Amniotic epithelial cell (primary cell): ENCODE measurements at places on chromosomes 12 and 14.

GRCh38 chr14:100838493-100839314, 12.8 kb downstream of the MEG3 start:
- no peak for DNase-seq

GRCh38 chr12:133023566-133023965, 13.7 kb upstream of the ZNF84 start:
- peak; percentile 42 for DNase-seq

GRCh38 chr12:2862876-2863275, 6.0 kb upstream of the TEX52 start:
- DNase-seq: no peak

- DNase-seq: peak; percentile 77
Measured at GRCh38 chr12:45655186-45655585, 74.3 kb upstream of the ARID2 start.

DNA sequence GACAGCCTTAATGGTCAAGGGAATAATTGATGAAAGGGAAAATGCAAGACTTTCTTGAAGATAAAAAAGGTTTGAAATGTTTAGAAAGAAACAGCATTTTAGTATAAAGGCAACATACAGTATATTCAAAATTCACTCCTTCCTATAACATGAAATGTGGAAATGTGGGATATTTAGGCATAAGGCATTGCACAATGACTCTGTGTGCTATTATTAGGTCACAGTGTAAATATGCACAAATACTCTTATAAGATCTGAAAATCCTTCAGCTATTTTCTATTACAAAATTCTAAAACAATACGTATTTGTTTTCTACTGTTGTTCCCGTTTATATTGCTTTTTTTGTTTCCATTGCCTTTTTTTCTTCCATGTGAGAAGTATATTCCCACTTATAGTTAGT, 127.7 kb downstream of the SLC16A7 start:
- no peak for DNase-seq

- peak; percentile 22 for DNase-seq
Measured at GRCh38 chr14:56057071-56057741, 61.0 kb upstream of the PELI2 start.

DNA sequence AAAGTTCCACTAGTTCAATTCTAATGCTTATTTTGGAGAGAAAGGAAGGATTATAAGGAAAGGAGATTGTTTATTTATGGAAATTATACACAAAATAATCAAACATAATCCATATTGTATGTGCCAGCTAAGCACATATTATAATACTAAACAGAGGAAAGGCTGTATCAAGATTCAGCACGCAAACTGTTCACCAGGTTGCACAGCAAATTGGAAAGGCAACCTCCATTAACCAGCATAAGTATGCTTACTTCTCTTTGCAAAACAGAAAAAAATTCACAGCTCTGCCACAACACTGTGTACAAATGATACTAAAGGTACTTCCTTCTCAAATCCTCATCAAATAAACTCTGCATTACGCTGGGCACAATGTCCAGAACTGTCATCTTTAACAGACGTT, 146.3 kb downstream of the MED13L start:
- DNase-seq: no peak

GRCh38 chr14:78414172-78414571, 244.0 kb downstream of the NRXN3 start:
- no peak for DNase-seq

- DNase-seq: no peak
Measured at GRCh38 chr12:89138048-89138852, 214.1 kb downstream of the DUSP6 start.

DNA sequence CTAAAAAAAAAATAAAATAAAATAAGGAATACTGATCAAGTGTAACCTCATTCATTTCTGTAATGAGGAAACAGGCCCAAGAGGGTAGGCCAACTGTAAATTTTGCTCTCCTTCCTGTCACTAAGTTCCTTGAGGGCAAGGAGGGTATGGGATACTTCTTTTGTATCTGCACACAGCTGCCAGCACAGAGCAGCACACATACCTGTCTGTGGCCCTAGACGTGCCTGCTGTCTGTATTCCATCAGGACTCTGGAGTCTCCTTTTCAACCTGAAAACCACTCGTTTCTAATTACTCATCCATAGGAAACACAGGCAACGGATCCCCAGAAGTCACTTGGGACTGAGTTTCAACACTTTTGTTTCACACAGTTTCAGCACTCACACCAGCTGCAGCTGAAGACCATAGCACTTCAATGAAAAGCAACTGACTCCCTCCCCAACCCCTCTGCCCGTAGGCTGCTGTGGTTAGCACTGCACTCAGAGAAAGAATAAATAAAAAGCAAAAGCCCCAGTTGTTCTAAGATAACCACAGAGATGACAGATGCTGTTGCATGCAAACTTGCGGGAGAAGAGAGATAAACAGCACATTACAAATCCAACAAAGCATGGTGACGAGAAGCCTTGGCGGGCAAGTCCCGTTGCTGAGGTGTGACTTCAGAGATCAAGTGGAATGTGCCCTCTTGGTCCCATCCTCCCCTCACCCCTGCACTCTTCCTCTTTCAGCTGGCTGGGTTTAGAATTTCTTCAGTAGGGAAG, 24.9 kb downstream of the CRACR2A start:
- peak; percentile 41 for DNase-seq

GRCh38 chr12:81263072-81263471, 185.2 kb downstream of the ACSS3 start:
- peak; percentile 5 for DNase-seq

- DNase-seq: no peak
Measured at GRCh38 chr12:47848853-47849252, 29.1 kb upstream of the HDAC7 start.

GRCh38 chr14:105760691-105761344, 234.4 kb downstream of the TMEM121 start:
- no peak for DNase-seq

GRCh38 chr14:51657762-51658161, 6.1 kb downstream of the FRMD6 start:
- no peak for DNase-seq

- DNase-seq: peak; percentile 83
Measured at GRCh38 chr14:92644171-92644969, 104.1 kb downstream of the LGMN start.

- DNase-seq: no peak
Measured at GRCh38 chr12:25034676-25035075, 85.8 kb upstream of the BCAT1 start.

DNA sequence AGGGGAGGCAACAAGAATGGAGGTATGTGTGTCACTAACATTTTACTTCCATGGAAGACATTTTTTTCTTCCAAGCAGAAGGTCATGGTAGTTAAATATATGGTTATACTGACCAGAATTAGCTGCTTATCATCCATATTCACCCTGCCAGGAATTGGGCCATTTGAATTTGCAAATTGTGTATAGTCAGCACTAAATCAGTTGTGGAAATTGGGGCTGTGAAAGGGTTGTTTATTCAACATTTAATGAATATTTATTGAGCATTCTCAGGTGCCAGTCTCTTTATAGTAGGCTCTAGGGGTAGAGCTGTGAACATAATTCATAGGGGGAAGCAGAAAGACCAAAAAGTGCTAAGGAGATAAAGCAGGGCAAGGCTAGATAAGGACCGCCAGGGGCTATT, 38.0 kb downstream of the METAP2 start:
- DNase-seq: no peak

- peak; percentile 63 for DNase-seq
Measured at GRCh38 chr14:63276492-63277342, 42.0 kb downstream of the GPHB5 start.

DNA sequence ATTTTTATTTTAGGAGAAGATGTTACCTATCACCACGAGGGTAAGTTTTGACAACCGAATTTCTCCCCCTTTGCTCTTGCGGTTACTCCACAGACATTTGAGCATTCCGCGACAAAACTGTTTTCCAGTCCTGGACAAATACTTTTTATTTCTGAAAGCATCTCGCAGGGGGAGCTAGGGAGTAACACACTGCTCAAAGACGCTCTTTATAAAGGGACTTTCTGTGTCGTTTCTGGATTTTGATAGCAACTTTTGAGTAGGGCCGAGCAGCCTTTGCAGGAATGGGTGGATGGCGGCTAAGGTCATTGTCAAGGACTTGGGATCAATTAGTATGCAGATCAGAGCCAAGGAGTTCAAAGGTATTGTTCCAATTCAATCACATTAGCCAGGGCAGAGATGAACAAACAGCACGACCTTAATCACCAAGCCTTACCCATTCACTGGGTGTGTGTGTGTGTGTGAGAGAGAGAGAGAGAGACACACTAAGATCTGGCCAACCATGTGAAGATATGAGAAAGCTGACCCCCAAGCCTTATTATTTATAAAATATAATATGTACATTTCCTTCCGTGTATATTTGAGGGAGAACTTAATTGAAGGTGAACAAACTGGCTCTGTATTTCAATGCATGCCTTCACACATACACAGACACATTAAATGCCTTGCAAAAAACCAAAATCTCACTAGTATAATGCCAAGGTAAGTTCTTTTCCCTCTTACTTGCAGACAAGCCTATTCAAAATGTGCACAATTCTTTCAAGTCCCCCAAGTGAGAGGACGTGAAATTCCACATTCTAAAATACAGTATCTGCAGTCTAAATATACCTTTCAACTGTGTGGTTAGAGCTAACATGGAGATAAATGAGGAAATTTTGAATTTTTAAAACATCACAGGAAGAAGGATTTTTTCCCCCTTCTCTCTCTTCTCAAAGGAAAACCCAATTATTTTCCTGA, 613.8 kb downstream of the VRK1 start:
- no peak for DNase-seq

DNA sequence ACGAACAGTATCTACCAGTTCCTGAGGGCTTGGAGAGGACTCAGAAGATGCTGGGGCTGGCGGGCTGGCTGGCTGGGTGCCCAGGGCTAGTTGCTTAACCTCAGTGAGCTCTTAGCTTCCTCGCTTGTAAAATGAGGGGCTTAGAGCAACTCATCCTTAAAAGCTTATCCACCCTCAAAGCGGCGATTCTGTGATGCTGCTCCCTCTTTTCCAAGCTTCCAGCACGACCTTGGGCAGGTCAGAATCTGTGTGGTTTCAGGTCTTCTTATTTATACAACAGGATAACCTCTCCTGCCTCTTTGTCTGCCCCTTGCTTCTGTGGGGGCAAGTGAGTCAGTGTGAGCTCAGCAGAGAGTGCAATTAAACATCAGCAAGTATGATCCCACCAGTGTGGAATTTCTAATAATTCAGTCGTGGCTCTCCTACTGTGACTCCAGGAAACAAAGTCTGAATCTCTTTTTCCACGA, 281.8 kb downstream of the KSR2 start:
- DNase-seq: no peak

- DNase-seq: no peak
Measured at GRCh38 chr12:132236930-132237771, 92.2 kb downstream of the GALNT9 start.

- DNase-seq: no peak
Measured at GRCh38 chr14:67186172-67186768, 3.0 kb upstream of the GARIN2 start.

- DNase-seq: peak; percentile 59
Measured at GRCh38 chr12:48813465-48814261, 4.6 kb upstream of the CACNB3 start.

DNA sequence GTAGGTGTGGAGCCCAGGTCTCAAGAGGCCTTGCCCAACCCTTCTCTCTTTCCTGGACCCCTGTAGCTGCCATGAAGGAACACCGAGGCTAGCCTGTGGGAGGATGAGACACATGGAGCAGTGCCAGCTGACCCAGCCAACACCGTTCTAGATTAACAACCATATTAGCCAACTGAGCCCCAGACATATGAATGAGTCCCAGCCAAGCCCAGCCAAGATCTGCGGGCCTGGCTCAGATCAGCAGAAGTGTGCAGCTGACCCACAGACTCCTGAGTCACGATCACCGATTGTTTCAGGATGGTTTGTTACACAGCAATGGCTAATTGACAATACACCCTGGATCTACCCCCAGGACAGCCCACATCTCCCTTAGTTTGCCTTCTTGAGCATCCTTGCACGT, 82.1 kb downstream of the NTF3 start:
- DNase-seq: no peak

DNA sequence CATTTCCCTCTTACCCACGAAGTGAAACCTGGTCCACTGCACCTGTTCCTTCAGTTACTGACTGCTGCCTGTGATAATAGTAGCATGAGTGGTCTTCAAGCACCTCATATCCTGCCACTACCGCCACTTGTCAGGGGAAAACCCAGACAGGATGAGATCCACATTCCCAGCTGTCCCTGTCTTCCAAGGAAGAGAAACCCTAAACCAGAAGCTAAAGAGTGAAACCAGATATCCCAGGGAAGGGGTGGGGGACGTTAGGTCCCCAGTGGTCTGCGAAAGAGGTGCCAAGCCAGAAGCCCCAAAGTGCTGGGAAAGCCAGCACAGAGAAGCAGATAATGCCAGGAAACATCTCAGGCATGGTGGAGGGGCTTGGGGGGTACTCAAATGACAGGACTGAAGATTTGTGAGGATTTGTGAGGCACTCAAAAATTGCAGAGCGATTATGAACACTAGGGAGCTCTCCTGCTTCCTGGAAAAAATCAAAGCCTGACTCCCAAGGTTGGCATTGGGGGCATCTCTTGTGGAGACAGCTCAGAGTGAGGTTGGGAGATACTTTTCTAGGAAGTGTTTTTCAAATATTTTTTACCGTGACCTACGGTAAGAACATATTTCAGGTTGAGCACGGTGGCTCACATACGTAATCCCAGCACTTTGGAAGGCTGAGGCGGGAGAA, 77.9 kb downstream of the TMEM30B start:
- DNase-seq: no peak

GRCh38 chr14:91968280-91968679, 20.8 kb upstream of the FBLN5 start:
- DNase-seq: no peak

GRCh38 chr12:62760779-62761178, 174.2 kb downstream of the PPM1H start:
- DNase-seq: peak; percentile 94

- DNase-seq: peak; percentile 95
Measured at GRCh38 chr14:34699873-34700621, 14.3 kb downstream of the CFL2 start.

DNA sequence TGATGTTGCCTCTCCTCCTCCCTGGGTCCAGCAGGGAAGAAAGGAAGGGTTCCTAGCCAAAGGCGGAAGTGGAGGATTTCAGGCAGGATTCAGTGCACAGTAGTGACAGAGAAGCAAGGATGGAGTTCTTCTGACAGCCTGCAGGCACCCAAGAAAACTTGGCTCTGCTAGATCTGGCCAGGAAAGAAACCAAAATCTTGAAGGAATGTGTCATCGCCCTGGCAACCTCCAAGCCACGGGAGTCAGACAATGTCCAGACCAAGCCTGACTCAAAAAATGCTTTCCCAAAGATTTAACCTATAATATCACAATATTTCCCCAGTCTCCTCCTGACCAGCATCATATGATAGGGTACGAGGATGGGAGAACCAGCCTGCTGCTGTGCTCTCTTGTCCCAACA, 22.8 kb upstream of the DHRS4 start:
- DNase-seq: peak; percentile 71

DNA sequence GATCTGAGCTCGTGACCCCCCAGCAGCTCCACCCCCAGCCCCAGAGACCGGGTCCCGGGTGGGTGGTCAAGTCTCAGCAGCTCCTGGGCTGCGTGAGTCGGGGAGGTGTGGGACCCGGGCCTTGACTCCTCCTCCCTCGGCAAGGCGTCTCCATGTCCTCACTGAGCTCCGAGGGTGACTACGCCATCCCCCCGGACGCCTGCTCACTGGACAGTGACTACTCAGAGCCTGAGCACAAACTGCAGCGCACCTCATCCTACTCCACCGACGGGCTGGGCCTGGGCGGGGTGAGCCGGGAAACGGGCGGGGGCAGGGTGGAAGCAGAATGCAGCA, 28.1 kb downstream of the PIGH start:
- DNase-seq: no peak

- peak; percentile 83 for DNase-seq
Measured at GRCh38 chr12:32877601-32878459, 18.7 kb downstream of the PKP2 start.
